ENCODE measurements at places on chromosomes 12 and 14.
A peak's percentile ranks its signal among the peaks of the same experiment; 100 is the strongest.

DNA sequence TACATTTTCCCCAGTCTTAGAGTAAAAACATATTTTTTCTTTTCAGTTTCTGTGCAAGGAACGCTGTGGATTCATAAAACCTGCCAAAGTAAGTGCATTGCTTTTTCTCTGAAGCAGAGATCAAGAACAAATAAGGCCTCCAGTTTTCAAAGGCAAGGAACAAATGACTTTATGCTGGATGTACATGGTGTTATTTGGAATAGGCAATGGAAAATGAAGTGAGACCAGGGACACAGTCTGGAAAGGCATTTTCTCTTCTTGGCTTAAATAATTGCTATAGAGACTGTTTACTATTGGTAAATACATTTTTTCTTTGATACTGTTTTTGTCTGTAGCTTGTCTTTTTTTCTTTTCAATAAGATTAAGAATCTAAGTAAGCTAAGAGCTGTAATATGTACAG, 725.9 kb upstream of the MDGA2 start:
- no peak for DNase-seq

DNA sequence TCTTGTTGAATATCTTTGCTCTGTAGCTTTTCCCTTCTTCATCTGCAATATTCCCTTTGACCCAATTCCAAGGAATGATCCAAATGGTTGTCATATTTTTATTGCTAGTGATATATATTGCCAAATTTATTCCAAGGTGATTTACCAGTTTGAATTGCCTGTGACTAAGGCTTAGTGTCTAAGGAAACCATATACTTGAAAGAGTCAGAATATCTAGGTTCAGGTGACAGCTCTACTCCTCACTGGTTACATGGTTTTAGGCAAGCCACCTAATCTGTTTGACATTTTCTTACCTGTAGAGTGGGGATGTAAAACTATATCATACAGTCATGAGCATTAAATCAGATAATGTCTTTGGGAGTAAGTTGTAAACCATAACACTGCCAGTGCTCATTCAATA, 473.8 kb downstream of the NPAS3 start:
- DNase-seq = no peak

- no peak for DNase-seq
Observed at GRCh38 chr12:27548301-27549199, 24.5 kb downstream of the PPFIBP1 start.

DNA sequence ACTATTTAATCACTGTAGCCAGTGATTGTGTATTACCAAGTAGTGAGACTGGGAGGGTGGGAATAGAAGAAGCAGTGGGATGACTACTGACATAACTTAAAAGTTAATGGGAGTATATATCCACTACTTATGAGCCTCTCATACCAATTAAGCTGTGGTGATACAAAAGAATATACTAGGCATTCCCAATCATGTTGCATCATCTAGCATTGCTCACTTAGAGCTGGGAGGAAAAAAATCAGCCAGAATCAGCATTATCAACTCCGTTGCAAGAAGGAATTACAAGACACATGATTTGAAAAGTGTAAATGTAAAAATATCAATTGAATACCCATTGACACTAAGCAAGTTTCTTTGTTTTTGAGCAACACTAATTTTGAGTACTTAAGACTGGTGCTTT, 745 bp upstream of the PPP1R36 start:
- no peak for DNase-seq

DNA sequence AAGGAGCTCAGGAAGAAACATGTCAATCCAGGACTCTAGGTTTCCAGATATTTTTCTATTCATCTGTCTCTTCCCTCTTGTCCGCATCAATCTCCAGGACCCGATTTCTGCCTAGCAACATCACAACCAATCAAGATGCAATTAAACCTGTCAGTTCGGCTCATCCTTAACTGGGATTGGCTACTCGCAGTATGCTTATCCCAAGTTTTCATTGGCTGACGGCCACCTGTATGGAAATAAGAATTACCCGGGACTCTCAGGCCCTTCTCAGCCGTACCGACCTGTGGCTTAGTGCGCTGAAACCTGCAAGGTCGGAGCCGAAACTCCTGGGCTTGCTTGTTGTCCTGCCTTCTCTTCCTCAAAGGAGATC, 20.4 kb upstream of the ATP5MC2 start:
- peak; percentile 64 for DNase-seq

GRCh38 chr12:13374793-13375192, 178.3 kb downstream of the EMP1 start:
- no peak for DNase-seq

GRCh38 chr14:88868558-88869159, 44.2 kb downstream of the TTC8 start:
- DNase-seq = peak; percentile 60

DNA sequence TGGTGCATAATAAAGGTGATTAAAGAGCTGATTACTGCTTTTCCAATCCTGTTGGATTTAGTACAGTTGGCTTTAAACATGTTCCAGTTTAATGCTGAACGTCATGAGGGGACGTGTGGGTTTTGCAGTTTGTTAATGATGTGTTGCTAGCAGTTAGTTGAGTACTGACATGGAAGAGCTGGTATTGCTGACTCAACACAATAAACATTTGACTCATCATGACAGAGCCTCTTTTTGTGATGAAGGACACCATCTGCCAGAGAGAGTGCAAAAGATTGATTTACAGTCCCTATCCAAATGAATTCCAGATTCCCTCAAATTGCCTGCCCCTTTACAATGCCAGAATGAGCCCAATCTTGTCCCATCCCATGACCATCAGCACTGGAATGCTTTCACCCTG, 346.2 kb upstream of the PRICKLE1 start:
- no peak for DNase-seq

- no peak for DNase-seq
Observed at GRCh38 chr14:73249564-73250316, 12.4 kb downstream of the PAPLN start.

DNA sequence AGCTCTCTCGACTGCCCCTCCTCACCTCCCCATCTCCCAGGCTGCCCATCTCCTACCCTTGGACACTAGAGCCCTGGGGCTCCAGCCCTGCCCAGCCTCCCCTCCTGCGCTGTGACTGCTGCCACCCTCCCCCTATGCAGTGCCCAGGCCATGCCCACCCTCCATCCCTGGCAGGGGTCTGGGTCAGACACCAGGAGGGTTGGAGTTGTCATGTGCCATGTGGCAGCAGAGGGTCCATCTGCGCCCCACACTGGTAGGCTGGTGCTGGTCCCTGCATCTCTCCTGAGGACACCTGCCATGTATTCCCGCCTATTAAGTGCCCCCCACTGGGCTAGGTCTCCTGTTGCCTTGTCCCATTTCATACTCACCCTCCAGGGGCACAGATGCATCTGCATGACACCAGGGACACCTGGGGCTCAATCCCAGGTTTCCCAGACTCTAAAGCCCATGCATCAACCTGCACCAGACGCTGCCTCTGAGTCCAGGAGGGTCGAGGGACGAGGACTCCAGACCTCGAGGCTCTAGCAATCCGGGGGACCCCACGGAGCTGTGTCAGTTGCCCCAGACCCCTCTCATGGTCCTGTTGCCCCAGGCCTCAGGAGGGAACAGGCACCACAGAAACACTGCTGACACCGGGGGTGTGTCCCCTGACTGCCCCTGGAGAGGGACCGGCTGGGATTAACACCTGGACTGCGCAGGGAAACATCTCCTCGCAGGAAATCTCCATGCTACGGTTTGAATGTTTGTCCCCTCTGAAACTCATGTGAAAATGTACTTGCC, 23.4 kb upstream of the SFSWAP start:
- no peak for DNase-seq

DNA sequence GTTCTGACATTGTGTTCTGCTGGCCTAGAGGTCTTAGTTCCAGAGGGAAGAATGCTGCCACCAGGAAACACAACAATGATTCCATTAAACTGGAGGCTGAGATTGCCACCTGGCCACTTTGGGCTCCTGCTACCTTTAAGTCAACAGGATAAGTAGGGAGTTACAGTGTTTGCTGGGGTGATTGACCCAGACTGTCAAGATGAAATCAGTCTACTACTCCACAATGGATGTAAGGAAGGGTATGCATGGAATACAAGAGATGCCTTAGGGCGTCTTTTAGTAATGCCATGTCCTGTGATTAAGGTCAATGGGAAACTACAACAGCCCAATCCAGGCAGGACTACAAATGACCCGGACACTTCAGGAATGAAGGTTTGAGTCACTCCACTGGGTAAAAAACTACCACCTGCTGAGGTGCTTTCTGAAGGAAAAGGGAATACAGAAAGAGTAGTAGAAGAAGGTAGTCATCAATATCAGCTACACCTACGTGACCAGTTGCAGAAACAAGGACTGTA, 852.6 kb downstream of the LRFN5 start:
- no peak for DNase-seq

DNA sequence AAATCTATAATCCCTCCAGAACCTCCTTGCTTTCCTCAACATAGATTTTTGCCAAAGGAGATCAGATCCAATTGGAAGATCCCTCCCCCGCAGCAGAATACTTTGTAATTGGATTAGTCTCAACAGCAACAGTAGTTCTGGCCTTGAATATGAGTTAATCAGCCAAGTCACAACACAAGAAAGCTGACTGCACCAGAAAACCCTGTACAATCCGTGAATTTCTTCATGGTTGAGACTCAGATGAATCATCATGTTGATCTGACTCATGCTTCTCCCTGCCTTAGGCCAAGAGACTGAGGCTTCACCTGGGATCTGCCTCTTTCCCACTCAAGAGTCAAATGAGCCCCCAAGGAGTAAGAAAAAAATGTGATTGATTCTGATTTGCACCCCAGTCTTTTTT, 3.0 kb upstream of the METTL17 start:
- DNase-seq = no peak

DNA sequence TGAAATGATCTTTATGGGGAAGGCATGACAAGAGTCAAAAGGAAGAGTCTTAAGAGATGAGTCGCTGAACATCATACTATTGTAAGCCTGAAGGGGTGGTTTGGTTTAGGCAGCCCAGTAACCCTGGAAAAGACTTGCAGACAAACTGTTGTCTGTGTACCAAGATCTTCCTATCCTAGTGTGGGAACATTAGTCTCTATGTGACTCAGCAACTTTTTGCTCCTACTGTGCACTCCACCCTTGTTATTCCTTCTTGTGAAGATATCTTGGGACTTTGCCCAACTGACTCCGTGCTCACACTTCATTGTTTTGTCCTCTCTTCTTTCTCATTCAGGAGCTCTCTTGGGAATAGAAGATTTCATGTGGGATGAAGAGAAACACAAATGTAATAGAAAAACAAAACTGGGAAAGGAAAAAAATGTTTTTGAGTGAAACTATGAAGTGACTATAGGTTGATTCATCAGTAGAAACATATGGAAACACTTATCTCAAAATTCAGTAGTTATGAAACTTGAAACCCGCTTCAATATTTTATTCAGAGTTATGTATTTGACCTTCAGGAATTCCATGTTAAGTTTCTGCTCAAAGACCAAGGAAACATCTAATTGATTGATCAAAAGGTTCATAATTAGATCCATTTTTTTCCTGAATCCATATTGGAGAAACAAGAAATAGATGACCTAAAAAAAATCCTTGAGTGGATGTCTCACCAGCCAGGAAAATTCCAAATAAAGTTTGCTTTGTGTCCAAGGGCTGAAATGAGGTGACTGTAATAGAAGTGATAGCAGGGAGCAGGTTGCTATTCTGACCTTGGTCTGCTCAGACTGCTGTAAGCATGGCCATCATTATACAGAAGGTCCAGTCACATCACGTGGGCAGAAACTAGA, 67.2 kb downstream of the BTG1 start:
- DNase-seq = peak; percentile 16

GRCh38 chr14:48614003-48614402, 938.6 kb upstream of the MDGA2 start:
- DNase-seq = no peak

- no peak for DNase-seq
Observed at GRCh38 chr14:103206836-103207387, 83.7 kb downstream of the TNFAIP2 start.

GRCh38 chr12:57012600-57013465, 3.5 kb downstream of the TAC3 start:
- DNase-seq = no peak

DNA sequence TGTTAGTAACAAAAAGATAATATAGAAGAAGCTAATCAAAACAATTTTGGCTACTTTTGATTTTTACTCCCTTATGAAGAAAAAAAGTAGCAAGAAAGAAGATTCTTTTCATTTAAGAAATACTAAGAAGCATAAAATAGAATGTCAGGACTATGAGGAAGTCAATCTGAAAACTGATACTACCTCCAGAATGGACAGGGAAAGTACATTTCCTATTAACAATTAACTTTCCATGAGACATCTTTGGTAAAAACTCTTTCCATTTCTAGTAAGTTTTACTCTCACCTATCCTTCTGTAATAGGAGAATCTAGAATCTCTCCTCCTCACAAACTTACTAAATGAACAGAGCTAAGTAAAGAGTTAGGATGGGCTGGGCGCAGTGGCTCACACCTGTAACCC, 51.3 kb upstream of the NPFF start:
- DNase-seq = no peak

DNA sequence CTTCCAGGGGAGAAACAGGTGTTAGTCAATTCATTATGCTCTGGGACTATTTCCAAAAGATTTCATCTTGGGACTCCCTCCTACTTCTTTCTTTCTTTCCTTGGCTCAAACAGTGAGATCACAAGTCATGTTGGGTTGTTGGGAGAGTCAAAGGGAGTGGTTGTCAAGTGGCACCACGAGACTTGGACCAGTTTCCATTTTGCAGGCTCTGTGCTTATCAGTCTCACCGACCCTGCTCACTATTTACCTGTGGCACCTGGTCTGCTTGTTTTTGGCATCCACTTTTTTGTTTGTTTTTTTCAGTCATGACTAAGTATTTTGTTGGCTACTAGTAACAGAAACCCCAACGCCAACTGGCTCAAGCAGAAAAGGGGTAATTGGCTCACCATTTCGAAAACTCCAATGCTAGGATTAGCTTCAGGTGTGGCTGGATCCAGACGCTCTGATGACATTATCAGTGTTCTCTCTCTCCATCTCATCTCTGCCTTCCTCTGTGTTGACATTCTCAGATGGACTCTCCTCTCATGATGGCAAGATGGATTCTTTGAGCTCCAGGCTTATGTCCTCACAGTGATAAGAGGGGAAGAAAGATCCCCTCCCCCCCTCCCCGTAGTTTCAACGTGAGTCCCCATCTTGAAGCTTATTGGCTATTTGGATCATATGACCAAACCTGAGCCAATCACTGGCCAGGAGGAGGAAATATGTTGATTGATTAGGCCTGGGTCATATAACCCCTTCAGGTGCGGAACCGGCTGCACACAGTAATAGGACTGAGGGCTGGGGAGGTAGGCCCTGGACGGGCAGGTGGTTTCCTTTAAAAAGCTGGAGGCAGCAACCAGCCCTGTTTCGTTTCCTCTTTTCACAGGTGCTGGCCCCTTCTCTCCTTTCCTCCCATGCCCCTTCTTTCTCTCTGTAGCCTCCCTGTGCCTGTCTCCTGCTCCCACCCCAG, 84.2 kb downstream of the AACS start:
- DNase-seq = no peak

GRCh38 chr12:120062976-120063579, 53.5 kb downstream of the RAB35 start:
- DNase-seq = no peak

DNA sequence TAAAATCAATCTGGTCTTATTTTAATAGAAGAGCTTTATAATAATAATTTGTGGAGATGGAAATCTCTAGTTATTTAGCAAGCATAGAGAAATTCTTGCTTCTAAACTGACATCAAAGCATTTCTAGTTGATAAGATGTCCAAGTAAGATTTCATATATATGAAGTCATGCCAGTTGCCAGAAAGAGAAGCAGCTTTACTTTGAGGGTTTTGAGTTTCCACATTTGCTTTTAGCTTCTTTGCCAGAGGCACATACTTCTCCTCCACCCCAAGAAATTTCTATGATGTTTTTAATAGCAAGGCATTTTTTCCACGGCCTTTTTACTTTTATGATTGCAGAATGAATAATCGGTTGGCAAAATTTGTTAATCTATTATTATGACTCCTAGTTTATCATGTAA, 24.2 kb upstream of the YAF2 start:
- no peak for DNase-seq
